BJ (cell line): ENCODE measurements at places on chromosomes 5 and 9.

GRCh38 chr9:77544546-77544945 is 103.6 kb downstream of the GNA14 start:
- DNase-seq, result no peak

DNA sequence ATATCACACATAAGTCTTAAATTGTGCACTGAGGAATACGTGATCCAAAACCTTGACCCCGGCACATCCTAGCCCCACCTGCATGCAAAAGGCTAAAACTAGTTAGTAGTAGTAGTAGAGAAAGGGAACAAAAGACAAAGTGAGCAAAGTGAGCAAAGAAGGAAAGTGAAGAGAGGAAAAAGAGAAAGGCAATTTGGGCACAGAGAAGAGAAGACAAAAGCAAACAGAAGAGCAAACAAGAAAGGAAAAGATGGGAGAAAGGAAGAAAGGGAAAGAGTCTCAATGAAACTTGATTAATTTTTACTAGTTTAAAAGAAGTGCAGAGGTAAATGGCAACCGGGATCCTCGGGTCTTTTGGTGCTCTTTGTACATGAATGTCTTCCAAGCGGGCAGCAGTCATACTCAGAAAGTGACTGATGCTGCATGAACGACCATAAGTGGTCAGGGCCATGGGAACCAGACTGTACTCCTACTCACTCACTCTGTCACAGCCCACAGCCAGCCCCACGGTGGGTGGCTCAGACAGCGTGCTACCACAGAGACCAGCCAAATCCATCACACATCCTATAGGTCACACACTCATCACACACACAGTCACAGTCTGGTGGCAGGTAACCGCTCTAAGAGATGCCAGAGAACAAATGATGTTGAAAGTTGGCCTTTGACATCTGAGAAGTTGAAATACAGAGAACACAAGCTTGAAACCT is 203.9 kb downstream of the FBN2 start:
- DNase-seq, result no peak

DNA sequence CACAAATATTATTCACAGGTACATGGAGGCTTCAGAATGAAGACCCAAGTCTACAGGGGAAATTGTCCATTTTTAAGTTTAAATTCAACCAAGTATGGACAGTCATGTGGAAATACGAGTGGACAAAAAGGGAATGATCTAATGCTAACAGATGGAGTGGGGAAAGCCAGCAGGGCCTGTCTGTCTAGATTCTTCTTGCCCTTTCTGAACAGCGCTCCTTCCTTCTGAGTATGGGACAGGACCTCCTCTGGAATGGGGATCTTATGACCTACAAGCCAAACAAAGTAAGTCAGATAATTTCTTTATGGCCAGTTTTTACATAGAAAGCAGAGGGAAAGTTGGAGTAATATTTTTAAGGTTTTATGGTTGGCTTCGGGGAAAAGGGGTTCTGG is 119.8 kb upstream of the NEK6 start:
- DNase-seq, result no peak

DNA sequence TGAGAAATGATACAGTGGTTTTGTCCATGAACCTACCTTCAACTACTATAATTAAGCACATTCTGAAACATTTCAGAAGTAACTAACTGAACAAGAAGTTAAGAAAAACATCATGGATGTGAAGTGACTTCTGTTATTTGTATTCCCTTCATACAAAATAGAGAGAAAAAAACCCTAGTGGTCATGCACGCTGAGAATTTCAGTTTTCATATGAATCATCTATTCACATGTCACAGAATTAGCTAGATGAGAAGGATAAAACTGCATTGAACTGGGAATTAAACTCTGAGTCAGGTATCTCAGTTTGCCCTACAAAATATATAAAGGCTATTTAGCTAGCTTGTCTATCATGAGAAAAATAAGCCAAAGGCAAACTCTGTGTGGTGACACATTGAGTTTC is 451.8 kb upstream of the FTMT start:
- DNase-seq, result no peak

DNA sequence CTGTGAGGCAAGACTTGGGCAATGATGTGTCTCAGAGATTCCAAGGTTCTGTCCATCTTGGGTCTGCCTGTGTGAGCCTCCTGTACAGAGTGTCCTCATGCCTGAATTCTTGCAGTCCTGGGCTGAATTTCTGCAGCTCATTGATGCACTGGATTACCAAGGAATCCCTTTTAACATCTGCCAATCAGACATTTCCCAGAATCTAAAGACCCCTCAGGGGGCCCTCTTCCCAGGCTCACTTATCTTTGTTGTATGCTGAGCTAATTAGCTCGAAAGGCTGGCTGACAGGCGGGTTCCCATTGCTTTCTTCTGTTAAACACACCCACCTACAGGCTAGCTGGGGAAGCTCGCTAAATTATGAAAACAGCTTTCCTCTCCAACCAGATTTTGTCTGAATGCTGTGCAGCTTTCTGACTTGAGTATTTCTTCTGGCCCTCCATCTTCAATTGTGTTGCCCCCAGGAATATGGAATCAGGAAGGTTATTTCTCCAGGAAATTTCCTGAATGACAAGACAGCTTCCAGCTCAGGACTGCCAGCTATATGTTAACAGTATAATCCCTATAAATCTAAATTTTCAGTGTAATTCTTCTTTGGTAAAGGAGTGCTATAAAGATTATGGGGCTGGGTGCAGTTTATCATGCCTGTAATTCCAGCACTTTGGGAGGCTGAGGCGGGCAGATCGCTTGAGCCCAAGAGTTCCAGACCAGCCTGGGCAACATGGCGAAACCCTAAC is at the start of gene LIX1:
Gene LIX1, minus strand, starts transcription at position 91 of the 734 bp plus-strand sequence. Its CDS starts 35 bp downstream, at position 56.
- DNase-seq, result no peak

DNA sequence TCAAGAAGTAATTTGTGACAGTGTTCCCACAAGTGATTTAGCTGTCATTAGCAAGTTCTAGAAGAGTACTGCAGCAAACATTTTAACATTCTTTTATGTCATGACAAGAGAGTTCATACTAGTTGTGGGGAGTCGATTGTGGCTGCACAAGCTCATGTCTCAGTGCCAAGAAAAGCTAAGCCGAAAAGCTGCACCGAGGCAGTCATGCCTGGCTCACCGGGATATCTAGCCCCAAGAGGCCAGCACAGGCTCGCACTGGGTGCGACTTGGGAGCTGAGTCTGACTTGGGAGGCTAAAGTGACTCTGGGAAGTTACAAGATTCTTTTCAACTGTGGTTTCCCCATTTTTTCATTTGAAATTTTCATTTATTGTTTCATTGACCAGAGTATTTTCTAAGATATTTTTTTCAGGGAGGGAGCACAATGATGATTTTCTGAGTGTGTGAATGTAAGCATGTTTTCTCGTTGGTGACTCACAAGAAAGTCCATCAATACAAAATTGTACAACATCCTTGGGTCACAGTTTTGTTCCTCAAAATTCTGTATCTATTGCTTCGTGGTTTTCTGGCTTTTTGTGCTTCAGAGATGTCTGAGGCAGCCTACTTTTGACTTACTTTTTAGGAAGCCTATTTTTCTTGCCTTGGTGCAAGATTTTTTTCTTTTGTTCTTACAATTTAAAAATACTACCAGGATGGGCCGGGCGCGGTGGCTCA is 18.7 kb downstream of the CAST start:
- no peak for DNase-seq

- DNase-seq, result no peak
Observed at GRCh38 chr5:22754155-22754554, 99.0 kb downstream of the CDH12 start.

DNA sequence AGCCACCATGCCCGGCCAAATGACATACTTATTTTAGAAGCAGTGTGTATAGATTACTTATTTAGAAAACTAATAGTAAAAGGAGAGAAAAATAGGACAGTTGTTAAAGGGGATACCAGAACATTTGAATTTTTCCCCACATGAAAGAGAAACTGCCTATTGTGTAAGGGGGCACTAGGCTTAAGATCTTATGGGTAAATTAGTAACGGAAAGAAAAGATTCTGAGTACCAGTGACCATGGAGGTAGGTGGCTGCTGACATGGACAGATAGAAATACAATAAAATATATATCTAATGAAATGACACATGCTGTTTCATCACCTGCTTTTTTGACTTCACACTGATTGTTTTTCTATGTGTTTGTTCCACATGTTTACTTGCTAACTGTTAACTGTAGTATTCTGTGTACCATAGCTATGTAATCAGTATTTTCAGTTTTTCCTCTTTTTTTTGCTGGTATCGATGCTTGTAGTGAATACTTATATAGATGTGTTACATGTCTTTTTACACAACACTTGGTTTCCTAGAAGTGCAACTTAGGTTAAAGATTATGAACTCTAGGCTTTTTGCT is 3.0 kb upstream of the DNAJC21 start:
- DNase-seq, result no peak

DNA sequence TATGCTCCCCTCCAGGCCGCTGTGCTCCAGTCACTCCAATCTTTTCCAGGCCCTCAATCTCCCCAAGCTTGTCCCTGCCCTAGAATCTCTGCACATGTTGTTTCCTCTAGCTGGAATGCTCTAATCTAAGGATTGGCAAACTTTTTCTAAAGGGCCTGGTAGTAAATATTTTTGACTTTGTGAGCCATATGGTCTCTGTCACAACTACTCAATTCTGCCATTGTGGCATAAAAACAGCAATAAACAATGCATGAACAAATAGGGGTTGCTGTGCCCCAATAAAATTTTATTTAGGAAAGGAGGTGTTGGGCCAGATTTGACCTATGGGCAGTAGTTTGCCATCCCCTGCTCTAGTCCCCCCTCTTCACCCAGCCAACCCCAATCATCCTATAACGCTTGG is 150.5 kb upstream of the LRRTM2 start:
- no peak for DNase-seq

GRCh38 chr5:174825587-174825986 is 101.2 kb downstream of the MSX2 start:
- DNase-seq, result no peak

GRCh38 chr5:125750147-125750860 is 672.9 kb upstream of the GRAMD2B start:
- DNase-seq, result no peak

DNA sequence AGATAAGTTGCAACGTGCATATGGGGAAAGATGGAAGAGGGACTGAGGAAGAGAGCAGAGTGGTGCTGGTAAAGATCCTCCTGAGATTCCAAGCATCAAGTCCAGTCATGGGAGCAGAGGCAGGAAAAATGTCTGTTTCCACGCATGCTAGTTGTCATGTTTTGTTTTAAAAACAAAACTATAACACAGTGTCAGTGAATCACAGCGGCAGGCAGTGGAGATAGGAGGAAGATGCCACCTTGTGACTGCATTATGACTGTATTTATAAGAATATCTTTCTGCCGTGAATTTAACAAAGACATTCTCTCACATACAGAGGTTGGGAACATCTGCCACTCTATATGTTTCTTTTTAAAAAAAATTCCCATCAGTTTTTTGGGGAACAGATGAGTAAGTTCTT is 3.7 kb upstream of the SVEP1 start:
- DNase-seq, result no peak

GRCh38 chr5:173309731-173310130 is 18.5 kb downstream of the STC2 start:
- DNase-seq, result no peak

- no peak for DNase-seq
Observed at GRCh38 chr9:135156525-135157510, 69.3 kb downstream of the OLFM1 start.

- DNase-seq, result no peak
Observed at GRCh38 chr5:54693936-54694657, 176.5 kb downstream of the SNX18 start.

DNA sequence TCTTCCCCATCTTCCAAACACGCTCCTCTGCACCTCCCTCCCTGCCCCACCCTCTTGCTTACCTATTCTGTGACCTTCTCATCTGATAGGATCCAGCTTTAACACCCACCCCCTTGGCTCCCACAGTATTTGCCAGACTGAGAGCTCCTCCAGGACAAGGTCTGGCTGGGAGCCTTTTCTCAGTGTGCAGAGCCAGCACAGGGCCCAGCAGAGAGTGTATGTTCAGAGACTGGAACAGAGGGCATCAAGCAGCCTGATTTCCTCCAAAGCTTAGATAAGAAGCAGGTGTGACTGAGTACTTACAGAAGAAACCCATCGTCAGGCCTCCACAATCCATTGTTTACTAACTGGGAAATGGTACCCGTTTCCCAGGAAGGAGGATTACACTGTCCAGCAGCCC is 26.6 kb downstream of the LHX6 start:
- no peak for DNase-seq

DNA sequence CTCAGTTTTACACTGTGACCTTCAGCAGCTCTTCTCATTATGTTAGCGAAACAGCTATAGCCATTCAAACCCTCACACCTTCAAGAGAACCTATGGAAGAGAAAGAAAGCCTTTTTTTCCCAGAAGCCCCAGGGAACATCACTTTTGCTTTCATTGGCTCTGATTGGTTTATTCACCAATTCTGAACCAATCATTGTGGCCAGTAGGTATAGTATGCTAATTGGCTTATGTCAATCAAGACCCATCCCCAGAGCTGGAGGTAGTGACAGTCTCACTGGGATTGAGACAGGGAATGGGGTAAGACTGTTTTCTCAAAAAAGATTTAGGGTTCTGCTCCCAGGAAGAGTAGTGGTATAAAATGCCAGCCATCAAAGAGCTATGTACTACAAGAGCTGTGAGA is 74.1 kb upstream of the FSD1L start:
- DNase-seq, result no peak

DNA sequence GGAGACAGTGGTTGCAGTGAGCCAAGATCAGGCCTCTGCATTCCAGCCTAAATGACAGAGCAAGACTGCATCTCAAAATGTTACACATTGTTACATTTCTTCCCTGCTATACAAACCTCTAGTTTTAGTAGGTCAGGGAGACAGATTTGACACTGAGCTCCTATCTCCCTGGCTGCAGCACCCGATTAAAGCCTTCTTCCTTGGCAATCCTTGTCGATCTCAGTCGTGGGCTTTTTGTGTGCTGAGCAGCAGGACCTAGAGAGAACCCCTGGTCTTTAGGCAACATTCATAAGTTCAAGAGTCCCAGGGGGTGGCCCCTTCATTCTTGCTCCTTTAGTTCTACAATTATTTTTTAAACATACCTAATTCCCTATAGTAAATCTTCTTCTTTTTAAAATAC is 13.0 kb downstream of the SERINC5 start:
- no peak for DNase-seq

DNA sequence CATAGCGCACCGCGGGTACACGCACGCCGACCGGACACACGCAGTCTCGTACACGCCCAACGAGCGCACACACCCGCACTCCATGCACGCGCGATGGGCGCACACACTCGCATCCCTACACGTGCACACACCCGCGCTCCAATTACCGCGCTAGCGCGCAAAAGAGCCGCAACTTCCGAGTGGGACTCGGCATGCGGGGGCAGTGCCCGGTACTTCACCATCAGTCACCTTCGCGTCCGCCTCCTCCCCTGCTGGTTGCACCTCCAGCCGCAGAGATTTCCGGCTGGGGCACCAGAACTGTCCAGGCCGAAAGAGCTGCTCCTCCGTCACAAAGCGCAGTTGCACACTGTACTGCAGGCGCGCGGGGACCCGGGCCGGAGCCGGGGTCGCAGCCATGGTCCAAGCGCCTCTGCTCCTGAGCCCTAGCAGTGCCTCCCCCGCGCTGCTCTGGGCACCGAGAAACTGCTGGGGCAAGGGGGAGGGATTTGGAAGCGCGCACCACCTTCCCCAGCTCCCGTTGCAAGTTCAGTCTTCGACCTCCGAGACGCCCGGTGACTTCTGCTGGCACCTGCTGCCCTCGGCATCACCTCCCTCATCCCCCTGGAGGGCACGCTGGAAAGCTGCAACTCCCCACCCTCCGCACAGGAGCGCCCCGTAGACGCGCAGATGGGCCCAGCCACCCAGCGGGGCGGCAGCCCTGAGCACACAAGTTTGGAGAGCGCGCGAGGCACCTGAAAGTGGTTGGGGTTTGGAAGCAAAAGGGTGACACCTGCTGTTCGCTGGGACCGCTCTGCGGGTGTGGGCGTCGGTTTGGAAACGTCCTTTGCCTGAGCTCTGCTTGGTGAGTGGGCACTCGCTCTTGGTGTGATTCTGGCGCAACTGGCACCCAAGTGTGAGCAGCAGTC is 337.4 kb upstream of the PUM3 start:
- no peak for DNase-seq
